ENCODE measurements at places on chromosomes 2 and 18.

- no peak for DNase-seq
Observed at GRCh38 chr2:28927469-28927868, 33.0 kb downstream of the WDR43 start.

- DNase-seq, result no peak
Observed at GRCh38 chr2:73177645-73178255, 24.6 kb upstream of the NOTO start.

GRCh38 chr2:199692489-199692888 is 158.5 kb downstream of the FTCDNL1 start:
- peak; percentile 5 for DNase-seq

DNA sequence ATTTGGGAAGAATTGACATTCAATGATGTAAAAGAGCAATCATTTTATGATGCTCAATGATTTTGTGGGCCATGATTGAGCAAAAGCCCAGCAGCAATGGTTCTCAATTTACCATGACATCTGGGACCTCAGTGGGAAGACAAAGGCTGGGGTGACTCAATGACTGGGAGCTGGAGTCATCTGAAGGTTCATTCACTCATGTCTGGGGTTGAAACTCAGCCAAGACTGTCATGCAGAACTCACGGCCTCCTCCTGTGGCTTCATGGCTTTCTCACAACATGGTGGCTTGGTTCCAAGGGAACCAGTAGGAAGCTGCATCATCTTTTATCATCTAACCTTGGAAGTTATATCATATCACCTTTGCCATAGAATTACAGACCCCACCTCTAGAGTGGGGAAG is 45.1 kb upstream of the CD226 start:
- DNase-seq, result no peak

- DNase-seq, result no peak
Observed at GRCh38 chr18:11728249-11728648, 39.2 kb downstream of the GNAL start.

GRCh38 chr2:100936972-100937542 is 65.0 kb upstream of the RPL31 start:
- no peak for DNase-seq

DNA sequence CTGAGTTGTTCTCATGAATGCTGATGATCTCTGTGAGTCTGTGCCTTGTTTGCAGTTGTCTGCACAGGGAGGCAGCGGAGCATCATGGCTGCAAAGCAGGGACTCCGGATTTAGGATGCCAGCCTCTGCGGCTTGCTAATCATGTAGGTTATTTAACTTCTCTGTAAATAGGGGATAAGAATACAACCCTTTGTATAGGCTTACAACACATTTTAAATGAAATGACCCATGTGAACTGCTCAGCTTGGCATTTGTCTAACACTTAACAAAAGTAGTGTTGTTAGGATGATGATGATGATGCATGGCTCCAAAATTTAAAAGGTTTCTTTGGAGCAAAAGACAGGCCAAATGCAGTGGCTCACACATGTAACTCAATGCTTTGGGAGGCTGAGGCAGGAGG is 19.4 kb downstream of the DYTN start:
- DNase-seq, result no peak

GRCh38 chr2:175251425-175252041 is 70.0 kb upstream of the ATP5MC3 start:
- peak; percentile 20 for DNase-seq

DNA sequence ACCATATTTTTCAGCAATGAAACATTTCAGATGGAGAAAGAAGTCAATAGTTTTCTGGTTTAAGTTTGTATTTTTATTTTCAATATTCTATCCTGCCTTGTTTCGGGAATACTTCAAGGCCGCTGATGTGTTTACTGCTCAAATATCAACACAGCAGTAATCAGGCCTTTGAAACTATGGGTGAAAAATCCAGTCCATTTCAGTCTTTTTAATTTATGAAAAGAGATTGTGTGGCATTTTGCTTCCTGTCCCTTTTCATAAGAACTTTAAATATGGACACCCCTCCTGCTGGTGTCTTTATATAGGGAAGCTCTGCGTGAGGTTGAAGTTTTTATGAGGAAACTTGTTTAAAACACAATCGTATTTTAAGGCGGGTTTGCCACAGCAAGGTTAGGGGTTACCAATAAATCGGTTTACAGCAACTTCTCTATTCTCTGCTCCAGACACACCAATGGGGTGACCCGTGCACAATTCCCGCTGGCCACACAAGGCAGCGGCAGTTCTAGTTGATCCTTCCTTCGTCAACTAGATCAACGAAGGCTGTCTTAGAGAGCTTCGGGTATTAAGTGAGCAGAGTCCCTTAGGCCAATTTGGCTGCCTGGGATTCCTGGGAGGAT is 1.2 kb upstream of the TANC1 start:
- DNase-seq, result peak; percentile 85

DNA sequence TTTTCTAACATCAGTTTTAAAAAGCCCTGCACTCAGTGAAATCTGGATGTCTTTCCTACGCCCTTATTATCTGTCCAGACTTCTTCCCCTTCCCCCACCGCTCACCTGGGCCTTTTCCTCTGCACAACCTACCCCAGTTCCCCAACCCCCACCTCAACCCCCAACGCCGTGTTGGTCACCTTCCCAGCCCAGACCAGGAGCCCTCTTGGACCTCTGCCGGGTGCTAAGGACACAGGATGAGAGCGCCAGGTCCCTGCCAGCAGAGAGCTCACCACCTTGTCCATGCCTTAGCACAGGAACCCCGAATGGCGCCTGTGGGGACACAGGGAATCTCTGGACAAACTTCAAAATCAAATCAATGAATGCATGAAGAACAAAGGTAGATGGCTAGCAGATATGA is 966 bp upstream of the RBM43 start:
- no peak for DNase-seq

DNA sequence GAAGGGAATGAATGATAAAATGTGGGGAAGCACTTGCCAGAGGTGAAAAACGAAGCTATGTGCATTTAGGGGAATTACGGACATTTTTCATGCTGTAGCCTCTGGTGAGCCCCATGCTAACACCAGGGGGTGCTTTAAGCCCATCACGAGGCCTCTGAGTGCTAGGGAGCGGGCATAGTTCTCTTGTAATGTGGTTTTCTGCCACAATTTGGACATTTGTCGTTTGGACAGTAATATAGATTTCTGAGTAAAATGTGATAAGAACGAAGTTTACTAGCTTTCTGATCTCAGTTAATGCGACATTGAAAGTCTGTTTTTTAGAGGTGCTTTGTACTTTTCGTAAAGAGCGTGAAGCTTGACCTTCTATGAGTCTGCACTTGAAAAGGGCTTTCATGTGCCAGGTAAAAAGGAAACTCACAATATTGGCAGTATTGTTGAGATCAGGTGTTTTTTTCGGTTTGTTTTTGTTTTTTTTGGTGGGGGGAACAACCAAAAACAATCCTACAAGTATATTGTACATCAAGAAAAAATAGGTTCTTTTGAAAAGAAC is 50.6 kb downstream of the TRAF3IP1 start:
- DNase-seq, result peak; percentile 50

- DNase-seq, result no peak
Observed at GRCh38 chr2:232316461-232317330, 61.9 kb upstream of the ALPP start.

DNA sequence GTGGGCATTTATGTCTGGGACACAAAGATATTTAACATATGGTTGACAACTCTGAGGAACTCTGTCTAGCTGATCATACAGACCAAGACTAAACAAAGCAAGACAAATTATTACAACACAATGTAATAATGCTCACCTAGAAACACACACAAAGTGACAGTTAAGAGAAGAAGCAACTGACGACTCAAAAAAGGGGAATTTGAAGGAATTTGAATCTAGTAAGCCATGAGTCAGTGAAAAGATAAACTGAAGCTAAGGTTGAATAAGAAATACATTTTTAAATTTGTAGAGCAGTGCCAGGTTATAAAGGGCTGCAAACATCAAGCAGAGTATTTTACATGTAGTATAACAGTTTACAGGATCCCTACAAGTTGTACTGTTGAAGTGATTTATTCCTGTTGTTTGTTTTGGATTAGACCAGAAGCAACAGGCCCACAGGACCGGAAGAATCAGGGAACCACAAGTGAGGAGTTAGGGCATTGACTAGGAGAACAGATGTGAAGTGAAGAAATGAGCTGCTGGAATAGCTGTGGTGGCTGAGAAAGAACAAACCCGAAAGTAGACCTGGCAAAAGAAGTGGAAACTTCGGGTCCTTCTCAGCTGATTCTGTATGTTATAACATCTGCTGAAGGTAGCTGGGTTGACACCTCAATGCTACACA is 35.6 kb downstream of the IFIH1 start:
- no peak for DNase-seq

DNA sequence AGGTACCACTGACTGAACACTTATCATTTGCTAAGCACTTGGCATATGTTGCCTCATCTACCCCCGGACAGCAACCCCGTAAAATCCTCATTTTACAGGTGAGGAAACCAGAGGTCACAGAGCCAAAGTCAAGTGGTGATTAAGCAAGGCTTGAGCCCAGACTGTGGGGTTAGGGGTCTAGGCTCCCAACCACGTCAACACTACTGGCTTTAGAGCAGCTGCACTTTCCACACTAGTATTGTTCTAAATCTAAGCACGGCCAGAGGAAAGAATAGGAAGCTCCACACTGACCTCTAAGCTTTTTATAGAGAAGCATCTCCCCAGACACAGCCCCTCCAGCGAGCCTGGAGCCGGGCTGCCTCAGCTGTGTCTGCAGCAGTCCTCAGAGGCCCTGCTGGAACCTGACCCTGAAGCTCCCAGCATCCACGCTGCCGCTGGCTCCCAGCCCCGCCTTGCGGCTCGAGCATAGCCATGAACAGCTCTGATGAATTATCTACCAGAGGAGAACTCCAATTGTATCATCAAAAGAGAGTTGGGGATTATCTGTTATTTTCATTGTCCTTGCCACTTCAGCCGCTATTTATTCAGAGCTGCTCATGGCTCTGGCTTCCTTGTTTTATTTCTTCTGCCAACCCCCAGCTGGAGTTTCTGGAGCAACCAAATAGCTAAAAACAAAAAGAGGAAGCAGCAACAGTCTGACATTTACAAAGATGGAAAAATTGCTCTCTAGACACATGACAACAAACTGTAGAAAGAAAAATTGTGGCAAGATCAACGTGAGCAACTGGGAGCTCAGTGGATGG is 62.2 kb upstream of the RTN4 start:
- DNase-seq, result peak; percentile 85

- DNase-seq, result no peak
Observed at GRCh38 chr2:105814291-105814940, 69.7 kb downstream of the NCK2 start.

DNA sequence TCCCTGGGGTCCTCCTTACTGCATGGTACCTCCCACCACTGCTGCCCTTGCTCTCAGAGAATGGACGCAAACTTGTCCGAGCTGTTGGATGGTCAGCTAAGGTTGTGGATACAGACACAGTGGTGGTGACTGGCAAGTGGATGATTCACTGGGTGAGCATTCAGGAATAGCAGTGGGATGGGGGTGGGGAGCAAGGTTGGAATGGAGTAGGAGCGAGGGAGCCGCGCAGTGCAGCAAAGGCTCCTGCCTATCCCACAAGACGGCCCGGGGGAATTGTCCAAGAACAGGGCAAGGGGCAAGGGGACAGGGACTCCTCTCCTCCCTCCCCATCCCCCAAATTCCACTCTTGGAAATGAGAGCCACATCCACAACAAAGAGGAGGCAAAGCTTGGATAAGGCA is 102.2 kb downstream of the PIEZO2 start:
- no peak for DNase-seq

DNA sequence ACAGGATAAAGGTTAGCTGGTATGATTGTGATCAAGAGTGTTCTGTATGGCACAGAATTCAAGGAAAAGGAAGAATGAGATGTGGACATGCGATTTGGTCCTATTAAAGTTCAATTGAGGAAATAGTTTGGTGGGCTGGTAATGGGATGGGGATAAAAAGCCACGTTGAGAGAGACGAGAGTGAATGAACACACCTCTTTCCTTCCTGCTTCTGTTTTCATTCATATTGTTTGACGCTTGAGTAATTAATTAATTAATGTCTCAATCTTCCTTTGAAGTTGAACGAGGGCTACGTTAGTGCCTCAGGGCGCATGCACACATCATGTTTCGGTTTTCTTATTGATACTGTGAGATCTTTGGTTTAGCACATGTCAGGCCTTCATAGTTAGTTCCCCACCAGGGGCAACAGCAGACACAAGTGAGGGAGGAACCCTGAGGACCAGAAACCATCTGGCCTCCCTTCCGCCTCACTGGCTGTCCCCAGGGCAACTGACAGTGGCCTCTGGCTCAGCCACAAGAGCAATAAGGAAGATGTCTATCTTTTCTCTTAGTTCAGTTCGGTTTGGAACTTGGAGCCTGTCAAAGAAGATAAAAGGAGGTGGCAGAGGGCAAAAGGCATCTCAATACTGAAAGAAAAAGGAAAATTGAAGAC is 116.0 kb downstream of the LIPG start:
- no peak for DNase-seq

DNA sequence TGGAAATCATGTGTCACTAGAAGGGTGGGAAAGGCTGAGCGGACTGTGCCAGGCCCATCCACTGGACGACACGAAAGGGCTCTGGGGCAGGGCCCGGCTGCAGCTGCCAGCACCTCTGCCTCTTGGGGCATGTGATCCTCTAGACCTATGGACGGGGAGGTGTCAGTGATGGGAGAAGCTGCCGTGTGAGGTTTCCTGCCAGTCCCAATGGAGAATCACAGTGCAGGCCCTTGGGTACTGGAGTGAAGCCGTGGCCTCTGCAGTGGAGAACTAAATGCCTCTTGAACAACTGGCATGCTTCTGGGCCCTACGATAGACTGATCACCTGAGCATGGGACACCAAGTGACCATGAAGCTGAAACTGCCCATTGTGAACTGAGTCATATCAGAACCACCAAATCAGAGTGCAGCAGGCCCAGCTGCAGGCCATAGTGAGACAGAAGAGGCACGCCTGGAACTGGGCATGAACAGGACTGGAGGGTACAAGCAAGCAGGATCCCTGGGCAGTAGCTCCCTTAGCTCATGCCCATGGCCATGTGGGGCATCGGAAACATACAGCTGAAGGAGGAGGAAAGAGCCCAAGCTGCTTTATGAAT is 18.8 kb upstream of the RHOB start:
- DNase-seq, result no peak

DNA sequence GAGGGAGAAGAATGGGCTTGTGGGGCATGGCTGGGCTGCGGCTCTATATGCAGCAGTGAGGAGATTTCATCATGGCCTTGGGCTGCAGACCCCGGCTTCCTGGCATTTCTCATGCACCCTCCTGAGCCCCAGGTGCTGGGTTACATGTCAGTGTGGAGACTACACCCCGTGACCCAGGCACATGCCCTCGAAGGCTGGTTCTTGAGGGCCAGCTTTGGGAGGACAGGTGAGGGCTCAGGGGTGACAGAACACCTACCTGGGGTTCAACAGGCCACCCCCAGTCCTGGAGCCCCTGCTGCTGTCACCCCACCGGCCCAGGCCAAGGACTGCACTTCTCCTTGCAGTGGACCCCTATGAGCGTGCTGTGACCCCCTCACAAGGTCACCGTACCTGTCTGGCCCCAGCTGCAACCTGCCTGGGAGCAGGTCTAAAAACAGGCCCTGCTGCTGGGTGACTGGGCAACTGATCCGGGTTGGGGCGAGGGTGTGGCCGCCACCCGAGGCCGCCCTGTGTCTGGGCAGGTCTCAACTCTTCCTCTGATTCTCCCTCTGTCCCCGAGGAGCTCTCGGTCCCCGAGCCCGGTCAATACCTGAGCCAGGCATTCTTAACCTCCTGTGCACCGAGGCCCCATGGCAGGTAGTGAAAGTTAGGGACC is 94.8 kb upstream of the OTOS start:
- no peak for DNase-seq
